Stimulated activated CD8-positive, alpha-beta memory T cell treated with anti-CD3 and anti-CD28 coated beads, Interleukin-7, amount 100 ng/mL, for 4 hours (primary cell): ENCODE measurements at places on chromosomes 12 and 14.

GRCh38 chr12:132319991-132320570, 9.3 kb downstream of the GALNT9 start:
- DNase-seq, result no peak

DNA sequence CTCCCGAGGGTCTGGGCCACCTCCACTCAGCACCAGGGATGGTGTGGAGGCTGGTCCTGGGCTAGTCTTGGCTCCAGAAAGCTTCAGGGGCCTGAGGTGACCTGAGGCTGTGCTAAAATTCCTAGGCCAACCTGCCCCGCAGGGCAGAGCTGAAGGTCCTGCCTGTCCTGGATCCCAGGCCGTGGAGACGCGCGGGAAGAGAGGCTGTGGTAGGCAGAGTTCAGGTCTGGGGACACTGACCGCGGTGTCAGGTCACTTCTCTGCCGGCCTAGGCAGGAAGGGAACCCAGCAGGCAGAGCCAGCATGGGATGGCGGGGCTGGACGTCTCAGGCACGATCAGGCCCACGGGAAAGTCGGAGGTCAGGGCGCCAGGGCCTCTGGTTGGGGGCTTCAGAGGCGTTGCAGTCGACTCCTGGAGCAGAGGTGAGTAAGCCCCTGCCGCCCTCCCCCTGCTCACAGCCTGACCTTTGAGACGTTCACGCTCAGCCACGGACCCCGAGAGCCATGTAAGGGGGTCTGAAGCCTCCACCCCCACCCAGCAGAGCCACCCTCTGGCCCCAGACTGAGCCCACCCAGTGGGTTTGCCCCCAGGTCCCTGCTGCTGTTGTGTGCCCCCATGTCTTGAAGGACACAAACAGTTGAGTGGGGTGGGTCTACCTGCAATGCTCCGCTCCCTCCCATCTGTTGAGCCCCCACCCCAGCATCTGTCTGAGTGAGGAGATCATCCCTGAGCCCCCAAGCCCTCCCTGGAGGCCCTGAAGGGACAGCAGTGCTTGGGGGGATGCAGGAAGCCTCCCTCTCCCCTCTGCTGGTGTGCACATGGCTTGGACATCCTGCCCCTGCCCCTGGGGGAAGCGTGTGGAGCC, 142.7 kb downstream of the KIF26A start:
- DNase-seq, result no peak

DNA sequence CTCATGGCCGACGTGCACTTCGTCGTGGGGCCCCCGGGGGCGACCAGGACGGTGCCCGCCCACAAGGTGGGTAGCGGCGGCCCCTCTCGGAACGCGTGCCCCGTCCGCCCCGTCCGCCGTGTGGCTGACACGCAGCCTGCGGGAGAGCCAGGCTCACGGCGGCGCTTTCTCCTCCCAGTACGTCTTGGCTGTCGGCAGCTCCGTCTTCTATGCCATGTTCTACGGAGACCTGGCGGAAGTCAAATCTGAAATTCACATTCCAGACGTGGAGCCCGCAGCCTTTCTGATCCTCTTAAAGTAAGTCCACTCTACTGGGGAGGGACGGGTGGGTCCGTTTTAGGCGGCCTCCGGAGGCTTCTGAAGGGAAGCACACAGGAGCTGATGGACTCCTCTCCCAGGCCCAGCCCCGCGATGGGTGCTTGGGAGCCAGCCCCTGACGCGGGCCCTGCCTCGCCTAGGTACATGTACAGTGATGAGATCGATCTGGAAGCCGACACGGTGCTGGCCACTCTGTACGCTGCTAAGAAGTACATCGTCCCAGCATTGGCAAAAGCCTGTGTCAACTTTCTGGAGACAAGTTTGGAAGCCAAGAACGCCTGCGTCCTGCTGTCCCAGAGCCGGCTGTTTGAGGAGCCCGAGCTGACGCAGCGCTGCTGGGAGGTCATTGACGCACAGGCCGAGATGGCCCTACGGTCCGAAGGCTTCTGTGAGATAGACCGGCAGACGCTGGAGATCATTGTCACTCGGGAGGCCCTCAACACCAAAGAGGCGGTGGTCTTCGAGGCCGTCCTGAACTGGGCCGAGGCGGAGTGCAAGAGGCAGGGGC, 1.1 kb downstream of the BTBD6 start:
- no peak for DNase-seq

- no peak for DNase-seq
These were observed 457.1 kb upstream of the TBX3 start for GRCh38 chr12:115140981-115141655.

GRCh38 chr12:103645202-103645601, 58.1 kb downstream of the STAB2 start:
- DNase-seq, result no peak

DNA sequence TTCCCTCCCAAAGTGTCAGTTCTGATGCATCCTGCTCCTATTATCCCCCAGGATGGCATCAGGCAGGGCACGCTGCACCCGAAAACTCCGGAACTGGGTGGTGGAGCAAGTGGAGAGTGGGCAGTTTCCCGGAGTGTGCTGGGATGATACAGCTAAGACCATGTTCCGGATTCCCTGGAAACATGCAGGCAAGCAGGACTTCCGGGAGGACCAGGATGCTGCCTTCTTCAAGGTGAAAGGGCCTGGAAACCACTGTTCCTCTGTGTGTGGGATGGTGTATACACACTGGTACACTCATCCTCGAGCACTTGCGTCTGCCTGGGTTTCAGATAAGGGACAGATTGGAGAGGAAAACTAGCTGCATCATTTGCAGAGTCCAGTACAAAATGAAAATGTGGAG, 1.0 kb downstream of the IRF9 start:
- no peak for DNase-seq
